ENCODE measurements at places on chromosomes 11 and 22.

GRCh38 chr11:81259471-81259870 is 1474.2 kb downstream of the FAM181B start:
- DNase-seq = no peak

- no peak for DNase-seq
Measured at GRCh38 chr22:46976598-46976997, 214.1 kb downstream of the TBC1D22A start.

DNA sequence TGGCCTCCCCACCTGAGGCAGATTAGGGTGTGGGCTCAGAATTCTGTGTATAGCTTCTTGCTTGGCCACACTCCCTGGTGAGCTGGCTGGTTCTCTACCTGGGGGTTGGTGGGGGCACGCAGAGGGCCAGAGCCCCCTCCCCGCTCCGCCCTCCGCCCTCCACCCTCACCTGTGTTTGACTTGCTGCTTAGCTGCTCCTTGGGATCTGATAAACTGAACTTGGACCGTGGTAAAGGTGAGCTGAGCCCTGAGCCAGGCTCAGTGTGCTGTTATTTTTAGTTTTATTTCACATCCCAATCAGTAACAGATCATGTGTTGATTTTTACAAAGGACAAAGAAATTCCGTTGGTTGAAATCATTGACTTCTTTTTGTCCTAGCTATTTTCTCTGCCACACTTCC is 2.0 kb downstream of the OVOL1 start:
- DNase-seq = no peak

DNA sequence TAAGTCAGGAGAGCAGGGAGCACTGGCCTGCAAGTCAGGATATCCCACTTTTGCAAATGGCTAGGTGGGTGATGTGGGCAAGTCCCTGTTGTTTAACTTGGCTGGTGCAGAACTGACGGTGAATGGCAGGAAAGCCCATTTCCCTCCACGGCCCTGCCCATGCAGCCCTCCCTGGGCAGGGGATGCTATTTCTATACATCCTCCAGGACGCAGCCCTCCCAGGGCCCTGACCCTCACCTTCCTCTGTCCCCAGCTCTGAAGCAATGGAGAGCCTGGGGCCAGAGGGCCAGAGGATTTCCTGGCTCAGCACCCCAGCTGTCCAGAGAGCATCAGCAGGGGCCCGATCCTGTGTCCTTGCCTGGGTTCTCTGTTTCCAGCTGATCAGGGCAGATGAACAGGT is 91.3 kb downstream of the TSPAN18 start:
- DNase-seq = no peak

GRCh38 chr22:36743591-36744412 is 32.1 kb downstream of the IFT27 start:
- no peak for DNase-seq

- peak; percentile 76 for DNase-seq
Measured at GRCh38 chr11:64340671-64341335, 799 bp downstream of the CCDC88B start.

- no peak for DNase-seq
Measured at GRCh38 chr11:71301858-71302533, 49.6 kb upstream of the SHANK2 start.

DNA sequence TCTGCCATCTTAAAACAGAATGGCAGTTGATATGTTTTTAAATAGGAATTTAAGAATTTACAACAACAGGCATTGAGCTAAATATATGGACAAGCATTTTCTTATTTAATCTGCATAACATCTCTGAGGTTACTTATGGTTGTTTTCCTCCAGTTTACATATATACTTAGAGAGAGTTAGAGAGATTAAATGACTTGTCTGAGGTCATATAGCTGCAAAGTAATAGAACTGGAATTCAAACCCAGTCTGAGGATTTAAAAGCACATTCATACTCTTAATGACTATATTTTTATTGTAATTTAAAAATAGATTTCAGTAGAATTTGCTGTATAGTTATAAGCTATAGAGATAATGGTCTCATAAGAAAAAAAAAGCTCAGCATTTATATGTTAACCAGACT is 81.4 kb upstream of the GRIK4 start:
- DNase-seq = no peak

GRCh38 chr11:78234006-78234405 is 45.3 kb downstream of the USP35 start:
- DNase-seq = no peak

GRCh38 chr11:114440121-114440860 is 1.0 kb downstream of the REXO2 start:
- no peak for DNase-seq

Measured in activated T-cell treated with anti-CD3 and anti-CD28 coated beads for 1 hour (primary cell).